ENCODE measurements at places on chromosomes 1 and 21. TPM values are rescaled to one million over a fixed set of nuclear protein-coding genes. Genes with fewer than 3 reads are reported as not detected.

DNA sequence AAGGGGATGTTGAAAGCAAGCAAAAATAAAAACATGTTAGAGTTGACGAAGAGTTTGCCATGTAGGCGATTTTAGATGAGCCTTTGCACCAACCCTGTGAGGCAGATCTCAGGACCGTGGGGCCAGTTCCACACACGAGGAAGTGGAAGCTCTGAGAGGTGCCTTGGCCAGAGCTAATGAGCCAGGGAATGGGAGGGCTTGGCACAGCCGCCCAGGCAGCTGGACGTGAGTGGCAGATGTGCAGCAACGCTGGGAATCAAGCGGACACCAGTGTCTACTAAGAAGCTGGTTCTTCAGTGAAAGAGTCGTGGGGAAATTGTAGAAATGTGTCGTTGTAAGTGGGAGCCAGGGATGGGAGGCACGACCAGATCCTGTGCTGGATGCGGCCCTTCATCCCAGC, 58.9 kb upstream of the COL6A1 start:
- no peak for DNase-seq

DNA sequence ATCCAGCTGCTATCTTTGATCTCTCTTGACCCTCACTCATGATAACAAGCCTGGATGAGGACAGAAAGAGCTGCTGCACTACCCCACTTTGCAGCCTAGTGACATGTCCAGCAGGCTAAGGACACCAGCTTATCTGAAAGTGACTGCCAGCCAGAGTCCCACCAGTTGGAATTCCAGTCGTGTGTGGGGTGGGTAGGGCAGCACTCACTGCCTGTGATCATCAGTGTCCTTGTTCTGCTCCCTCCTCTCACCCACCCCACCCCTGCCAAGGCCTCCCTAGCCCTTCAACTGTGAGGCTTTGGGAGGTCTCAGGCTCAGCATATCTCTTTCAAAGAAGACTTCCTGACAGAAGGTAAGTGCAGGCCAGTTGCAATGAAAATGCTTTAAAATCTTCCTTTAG, 15.5 kb upstream of the NMNAT2 start:
- DNase-seq: no peak

GRCh38 chr1:181930187-181930586, 131.3 kb downstream of the ZNF648 start:
- no peak for DNase-seq

DNA sequence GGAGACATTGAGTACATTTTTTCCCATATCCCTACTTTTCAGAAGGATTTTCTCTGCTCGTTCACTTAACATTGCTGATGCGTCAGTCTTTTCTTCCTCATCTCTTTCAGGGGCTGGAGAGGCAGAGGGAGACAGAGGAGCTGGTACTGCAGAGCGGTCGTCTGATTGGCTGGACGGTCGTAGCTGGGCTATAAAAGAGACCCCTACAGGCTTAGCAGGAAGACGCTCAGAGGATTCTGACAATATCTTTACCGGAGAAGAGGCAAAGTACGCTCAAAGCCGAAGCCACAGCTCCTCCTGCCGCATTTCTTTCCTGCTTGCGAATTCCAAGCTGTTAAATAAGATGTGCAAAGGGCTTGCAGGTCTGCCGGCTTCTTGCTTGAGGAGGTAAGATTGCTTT, at the start of gene RGS4:
Gene RGS4, plus strand, starts transcription at position 220 of the 400 bp plus-strand sequence. Its CDS starts 124 bp downstream, at position 344.
- no peak for DNase-seq

Gene SPRR2E
- polyA plus RNA-seq: not detected

GRCh38 chr1:4963251-4963650, 308.8 kb downstream of the AJAP1 start:
- DNase-seq: no peak

DNA sequence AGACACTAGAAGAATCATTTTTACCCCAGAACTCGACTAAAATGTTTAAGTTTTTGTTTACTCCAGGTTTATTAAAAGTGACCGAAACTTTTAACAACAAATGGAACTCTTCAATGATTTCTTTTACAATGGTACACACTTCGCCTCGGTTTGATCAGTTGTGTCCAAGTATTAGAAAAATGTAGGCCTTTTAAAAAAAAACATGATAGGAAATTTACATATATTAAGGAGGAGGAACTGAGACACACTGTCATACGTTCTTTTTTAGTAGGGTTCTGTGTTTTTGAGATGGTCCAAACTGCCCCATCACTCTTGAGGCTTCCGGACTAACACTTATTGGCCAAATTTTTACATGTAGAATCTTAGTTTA, 1.3 kb downstream of the PRDM2 start:
- peak; percentile 31 for DNase-seq

Gene VWA5B1
- 0.11 TPM for polyA plus RNA-seq

Measured in CD4-positive, alpha-beta memory T cell (primary cell).